ENCODE measurements at places on chromosomes 6 and 20.

GRCh38 chr20:2768632-2769015, 31.8 kb downstream of the CPXM1 start:
- DNase-seq = no peak

DNA sequence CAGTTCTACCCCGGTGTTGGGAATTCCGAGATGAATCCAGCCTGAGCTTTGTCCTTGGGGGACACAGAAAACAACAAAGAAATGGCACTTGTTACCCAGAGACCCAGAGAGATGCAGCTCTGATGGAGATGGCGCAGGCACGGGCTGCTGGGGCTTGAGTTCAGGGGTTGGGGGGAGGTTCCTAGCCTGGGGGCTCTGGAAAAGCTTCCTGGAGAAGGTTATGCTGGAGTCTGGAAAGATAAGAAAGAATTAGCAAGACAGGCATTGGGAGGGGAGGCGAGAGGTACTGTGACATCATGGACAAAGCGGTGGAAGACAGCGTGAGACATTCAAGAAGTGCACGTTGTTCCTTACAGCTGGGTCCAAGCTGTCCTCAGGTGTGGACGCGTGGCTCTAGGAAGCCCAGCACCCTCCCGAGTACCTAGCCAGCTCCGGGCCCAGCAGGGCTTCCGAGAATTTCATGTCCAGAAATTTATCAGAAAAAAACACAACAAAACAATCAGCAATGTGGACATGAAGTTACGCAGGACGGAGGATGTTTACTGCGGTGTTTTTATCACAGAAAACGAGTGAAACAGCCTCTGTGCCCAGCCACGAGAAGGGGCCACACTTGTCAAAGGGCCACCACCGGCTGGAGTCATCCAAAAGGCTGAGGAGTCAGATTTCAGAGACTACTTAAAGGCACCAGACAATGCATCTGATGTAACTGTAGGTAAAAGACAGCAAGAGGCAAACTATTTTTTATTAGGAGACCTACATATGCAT, 39.5 kb downstream of the C20orf203 start:
- no peak for DNase-seq

DNA sequence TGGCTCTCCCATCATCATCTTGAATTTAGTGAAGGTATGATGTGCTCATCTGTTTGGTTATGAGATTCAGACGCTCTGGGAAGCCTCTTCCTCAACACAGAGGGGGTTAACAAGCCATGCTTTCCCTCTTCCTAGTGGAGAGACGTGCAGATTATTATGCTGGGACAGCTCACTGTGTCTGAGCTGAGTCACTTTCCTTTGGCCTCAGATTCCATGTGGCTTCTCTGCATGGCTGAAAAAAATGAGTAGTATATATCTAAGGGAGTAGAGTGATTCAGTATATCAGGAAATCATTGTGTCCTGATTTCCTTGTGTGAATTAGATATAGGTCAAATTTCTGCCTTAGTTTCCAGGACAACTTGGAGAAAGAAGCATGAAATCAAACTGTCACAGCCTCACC, 52.6 kb downstream of the FIG4 start:
- no peak for DNase-seq

DNA sequence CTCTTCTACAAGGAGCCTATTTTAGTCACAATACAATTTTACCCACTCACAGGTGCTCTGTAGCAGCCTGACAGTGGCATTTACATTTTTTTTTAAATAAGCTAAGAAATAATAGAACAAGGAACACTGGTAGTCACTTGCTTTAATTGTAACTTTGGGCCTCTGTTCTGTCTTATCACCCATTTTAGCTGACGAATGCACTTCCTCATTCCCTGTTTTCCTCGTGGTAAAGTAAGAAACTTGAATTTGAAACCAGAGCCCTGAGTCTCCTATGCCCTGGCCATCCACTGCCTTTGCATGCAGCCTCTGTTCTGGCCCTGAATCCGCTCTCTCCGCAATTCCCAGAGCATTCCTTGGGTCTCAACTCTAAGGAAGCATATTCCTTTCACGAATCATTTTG, 550.6 kb downstream of the PTPRT start:
- DNase-seq = no peak

DNA sequence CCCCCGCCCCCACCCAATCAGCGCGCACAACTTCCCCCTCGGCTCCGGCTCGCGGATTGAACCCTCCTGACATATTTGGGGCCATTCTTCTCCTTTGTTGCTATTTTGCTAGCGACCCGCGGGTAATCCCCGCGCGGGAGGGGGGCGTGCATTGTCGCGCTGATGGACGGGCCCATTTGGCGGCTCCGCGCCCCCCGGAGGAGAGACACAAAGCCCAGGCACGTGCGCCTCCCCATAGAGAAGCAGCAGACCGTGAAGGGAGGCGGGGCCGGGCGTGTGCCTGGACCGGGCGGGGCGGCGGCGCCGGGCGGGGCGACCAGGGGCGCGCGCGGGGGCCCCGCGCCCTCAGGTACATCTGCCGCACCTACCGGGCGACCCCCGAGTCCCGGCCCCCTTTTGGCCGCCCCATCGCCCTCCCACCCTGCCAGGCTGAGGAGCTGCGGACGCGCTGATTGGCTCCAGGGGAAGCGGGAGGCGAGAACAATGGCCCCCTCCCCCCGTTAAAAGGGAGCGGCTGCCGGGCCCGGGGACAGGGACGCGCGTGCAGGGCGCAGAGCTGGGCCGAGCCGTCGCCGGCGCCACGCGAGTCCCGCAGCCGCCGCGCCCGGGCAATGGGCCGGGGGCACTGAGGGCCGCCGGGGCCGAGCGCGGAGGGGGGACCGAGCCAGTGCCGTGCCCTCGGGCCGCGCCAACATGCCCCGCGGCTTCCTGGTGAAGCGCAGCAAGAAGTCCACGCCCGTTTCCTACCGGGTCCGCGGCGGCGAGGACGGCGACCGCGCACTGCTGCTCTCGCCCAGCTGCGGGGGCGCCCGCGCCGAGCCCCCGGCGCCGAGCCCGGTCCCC, at the start of gene INSM1:
TSS of gene INSM1 (plus strand) at position 530 of the 843 bp plus-strand sequence. CDS start at position 694, 164 bp downstream.
- no peak for DNase-seq

DNA sequence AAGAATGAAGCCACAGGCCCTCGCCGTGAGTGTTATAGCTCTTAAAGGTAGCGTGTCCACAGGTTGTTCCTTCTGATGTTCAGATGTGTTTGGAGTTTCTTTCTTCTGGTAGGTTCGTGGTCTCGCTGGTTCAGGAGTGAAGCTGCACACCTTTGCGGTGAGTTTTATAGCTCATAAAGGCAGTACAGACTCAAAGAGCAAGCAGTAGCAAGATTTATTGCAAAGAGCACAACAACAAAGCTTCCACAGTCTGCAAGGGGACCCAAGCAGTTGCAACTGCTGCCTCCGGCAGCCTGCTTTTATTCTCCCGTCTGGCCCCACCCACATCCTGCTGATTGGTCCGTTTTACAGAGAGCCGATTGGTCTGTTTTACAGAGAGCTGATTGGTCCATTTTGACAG, 5.2 kb downstream of the HIVEP1 start:
- DNase-seq = no peak

DNA sequence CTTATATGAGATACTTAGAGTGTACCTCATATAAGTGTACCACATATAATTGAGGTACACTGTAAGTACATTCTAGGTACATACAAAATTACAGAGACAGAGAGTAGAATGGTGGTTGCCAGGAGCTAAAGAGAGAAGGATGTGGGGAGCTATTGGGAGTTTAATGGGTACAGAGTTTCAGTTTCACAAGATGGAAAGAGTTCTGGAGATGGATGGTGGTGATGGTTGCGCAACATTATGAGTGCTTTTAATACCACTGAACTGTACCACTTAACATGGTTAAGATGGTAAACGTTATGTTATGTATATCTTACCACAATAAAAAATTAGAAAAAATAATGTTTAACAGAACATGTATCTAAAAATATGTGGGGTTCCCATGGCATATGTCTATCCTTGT, 69.4 kb downstream of the PRND start:
- DNase-seq = no peak

- no peak for DNase-seq
Measured at GRCh38 chr6:71733970-71734899, 152.1 kb upstream of the RIMS1 start.

- no peak for DNase-seq
Measured at GRCh38 chr6:84897988-84898594, 133.7 kb upstream of the TBX18 start.

- DNase-seq = no peak
Measured at GRCh38 chr6:103879800-103880199, 979.9 kb downstream of the HACE1 start.

- DNase-seq = peak; percentile 73
Measured at GRCh38 chr20:37502654-37503053, 18.4 kb upstream of the NNAT start.

GRCh38 chr20:35643045-35643444, 21.7 kb downstream of the CPNE1 start:
- no peak for DNase-seq

DNA sequence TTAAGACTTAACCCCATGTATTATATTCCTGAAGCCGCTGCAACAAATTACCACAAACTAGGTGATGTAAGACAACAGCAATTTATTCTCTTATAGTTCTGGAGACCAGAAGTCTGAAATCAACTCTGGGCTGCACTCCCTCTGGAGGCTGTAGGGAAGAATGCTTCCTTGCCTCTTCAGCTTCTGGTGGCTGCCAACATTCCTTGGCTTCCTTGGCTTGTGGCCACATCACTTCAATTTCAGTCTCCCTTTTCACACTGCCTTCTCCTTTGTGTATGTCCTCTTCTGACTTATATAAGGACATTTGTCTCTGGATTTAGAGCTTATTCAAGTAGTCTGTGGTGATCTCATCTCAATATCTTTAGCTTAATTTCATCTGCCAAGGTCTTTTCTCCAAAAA, 141.6 kb downstream of the DHX35 start:
- no peak for DNase-seq

DNA sequence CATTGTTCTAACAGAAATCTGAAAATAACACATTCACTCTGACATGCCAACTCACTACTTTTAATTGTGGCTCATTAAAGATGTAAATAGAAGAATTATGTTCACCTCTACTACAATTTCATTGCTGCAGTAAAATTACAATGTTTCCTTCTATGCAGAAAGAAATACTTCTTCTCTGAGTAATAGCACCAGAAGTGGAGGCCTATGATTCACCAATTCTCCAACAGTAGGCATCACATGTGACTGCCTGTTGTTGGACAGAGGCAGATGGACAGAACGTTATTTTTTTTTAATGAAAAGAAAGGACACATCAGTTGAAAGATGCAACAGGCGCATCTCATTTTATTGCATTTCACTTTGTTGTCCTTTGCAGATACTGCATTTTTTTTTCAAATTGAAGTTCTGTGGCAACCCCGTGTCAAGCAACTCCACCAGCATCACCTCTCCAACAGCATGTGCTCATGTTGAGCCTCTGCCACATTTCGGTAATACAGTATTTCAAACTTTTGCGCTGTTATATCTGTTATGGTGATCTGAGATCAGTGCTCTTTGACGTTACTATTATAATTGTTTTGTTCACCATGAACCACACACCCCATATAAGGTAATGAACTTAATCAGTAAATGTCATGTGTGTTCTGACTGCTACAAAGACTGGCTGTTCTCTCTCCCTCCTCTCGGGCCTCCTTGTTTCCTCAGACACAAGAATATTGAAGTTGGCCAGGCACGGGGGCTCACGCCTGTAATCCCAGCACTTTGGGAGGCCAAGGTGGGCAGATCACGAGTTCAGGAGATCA, 121.4 kb downstream of the ATXN1 start:
- no peak for DNase-seq

GRCh38 chr6:47665112-47665511, 33.3 kb upstream of the ADGRF4 start:
- no peak for DNase-seq

GRCh38 chr6:139186692-139187091, 51.8 kb downstream of the HECA start:
- no peak for DNase-seq

DNA sequence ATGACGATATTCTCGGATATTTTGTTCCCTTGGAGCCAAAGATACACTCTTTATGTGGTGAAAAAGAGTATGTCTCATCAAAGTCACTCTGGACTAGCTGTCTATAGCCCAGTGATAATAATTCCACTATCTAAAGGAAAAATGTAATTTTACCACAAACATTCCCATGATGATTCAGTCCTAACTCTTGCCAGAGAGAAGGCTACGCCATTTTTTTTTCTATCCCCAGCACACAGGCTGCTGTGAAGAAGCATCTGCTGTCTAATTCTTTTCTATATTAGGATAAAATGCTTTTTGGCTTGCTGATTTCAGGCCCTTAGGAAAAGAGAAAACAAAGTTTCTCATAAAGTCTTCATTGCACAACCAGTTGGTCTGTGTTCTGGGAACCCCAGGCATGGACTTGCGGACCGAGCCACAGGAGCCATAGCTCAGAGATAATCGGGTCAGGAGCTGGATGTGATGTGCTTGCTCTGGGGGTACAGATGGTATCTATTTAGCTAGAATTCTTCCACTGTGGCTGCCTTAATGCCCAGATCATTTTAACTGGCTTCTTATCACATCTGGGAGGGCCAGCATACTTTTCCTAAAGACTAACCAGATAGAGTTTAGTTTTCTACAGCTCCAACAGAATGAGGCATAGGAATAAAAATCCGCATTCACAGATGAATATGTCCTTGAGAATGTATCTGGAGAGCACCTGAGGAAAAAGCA, 683.7 kb upstream of the ID4 start:
- DNase-seq = no peak

- no peak for DNase-seq
Measured at GRCh38 chr6:163782436-163783003, 368.0 kb downstream of the QKI start.

- DNase-seq = no peak
Measured at GRCh38 chr20:13800728-13801134, 15.9 kb downstream of the NDUFAF5 start.

DNA sequence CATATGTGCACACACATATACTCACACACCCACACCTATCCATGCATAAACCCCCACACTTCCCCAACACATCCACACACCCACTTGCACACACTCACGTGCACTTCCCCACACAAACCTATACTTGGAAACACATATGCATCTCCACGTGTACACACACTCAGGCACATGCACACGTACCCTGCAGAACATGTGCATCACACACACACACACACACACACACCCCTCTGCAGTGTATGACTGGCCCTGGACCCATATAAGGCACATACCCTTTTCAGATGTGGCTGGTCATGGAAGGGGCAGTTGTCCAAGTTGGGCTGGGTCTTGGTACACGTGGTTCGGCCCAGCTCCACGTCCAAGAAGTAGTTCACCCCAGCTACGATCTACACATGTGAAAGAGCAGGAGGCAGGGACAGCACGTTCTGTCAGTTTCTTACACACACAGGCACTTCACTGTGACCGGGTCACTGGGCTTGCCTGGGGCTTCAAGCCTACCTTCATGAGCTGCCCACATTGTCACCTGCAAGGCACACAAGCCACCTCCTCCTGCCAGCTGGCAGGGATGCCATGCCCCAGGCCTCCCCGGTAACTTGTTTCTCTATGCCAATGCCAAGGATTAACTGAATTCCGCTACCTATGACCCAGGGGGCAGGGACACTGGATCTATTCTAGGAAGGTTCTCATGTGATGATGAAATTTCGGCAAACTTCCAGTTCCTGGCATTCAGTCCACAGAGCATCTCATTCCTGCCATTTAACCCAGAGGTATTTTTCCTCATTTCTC, 2.6 kb downstream of the CST3 start:
- no peak for DNase-seq

Data from D721Med (cell line).